Peyer's patch (tissue), 4 donors: ENCODE measurements at places on chromosomes 16 and 17. TPM values are rescaled to one million over a fixed set of nuclear protein-coding genes. Genes with fewer than 3 reads are reported as not detected.
A peak's percentile ranks its signal among the peaks of the same experiment; 100 is the strongest.

The PHAF1 gene
- 18.2 TPM for total RNA-seq

The HOXB5 gene
- total RNA-seq, result 22.5 TPM

GRCh38 chr16:54987081-54987480, 56.4 kb downstream of the IRX5 start:
- no peak overlapping the region for H3K27ac ChIP-seq
- no peaks in the 10 kb centered on the region for H3K27me3 ChIP-seq
- H3K4me3 ChIP-seq, result no peak overlapping the region
- DNase-seq, result no peak
- H3K36me3 ChIP-seq, result no peaks in the 10 kb centered on the region

- peak; percentile 97 for DNase-seq
- H3K27me3 ChIP-seq, result no peaks in the 10 kb centered on the region
- peak overlapping the region; percentile 79 for H3K4me3 ChIP-seq
- no peaks in the 10 kb centered on the region for H3K36me3 ChIP-seq
Measured at GRCh38 chr17:78360371-78361224, 721 bp upstream of the SOCS3 start.

- no peaks in the 10 kb centered on the region for H3K4me1 ChIP-seq
- no peaks in the 10 kb centered on the region for H3K27me3 ChIP-seq
- DNase-seq, result no peak
- no peaks in the 10 kb centered on the region for H3K36me3 ChIP-seq
- no peak overlapping the region for H3K27ac ChIP-seq
Measured at GRCh38 chr17:49487183-49487582, 7.9 kb upstream of the NGFR start.

DNA sequence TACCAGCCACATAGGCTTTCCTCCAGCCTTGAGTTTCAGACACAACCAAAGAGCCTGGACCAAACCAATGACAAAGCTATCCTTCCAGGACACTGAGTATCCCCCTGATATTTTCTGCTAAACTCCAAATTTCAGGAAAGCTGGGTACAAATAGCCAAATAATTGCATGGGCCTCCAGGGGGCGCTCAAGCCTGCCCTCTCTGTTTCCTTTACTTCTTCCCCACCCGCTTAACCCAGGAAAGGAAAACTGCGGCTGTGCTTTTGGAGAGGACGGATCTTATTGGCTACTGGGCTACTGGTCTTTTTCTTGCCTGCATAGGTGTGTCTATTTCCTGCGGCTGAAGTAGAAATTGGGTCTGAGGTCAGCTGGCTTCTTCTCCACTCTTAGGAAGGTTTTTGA, 30.1 kb downstream of the GNGT2 start:
- no peaks in the 10 kb centered on the region for H3K36me3 ChIP-seq
- H3K4me1 ChIP-seq, result no peaks in the 10 kb centered on the region
- no peaks in the 10 kb centered on the region for H3K27me3 ChIP-seq

GRCh38 chr16:16093628-16094332, 129.5 kb downstream of the ABCC6 start:
- no peak overlapping the region for H3K27ac ChIP-seq
- peaks cover 29% of the 10 kb centered on the region for H3K36me3 ChIP-seq
- DNase-seq, result no peak
- H3K4me3 ChIP-seq, result no peak overlapping the region

DNA sequence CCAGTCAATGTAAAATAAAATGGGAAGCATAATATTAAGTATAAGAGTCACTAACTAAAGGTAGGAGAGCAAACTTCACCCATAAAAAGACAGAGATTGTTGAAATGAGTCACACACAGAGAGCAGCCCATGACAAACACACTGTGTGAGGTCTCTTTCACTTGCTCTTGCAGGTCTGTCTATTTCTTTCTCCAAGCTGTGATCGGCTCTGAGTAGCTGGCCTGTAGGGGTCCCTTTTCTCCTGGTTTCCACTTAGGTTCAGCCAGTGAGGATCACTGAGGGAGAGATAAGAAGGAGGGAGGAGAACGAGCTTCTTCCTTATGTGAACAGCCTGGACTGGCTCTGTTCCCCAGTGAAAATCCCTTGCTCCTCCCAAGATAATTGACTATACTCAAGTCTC, 133.7 kb upstream of the HS3ST3A1 start:
- H3K4me3 ChIP-seq, result no peak overlapping the region
- no peaks in the 10 kb centered on the region for H3K4me1 ChIP-seq
- H3K36me3 ChIP-seq, result no peaks in the 10 kb centered on the region

DNA sequence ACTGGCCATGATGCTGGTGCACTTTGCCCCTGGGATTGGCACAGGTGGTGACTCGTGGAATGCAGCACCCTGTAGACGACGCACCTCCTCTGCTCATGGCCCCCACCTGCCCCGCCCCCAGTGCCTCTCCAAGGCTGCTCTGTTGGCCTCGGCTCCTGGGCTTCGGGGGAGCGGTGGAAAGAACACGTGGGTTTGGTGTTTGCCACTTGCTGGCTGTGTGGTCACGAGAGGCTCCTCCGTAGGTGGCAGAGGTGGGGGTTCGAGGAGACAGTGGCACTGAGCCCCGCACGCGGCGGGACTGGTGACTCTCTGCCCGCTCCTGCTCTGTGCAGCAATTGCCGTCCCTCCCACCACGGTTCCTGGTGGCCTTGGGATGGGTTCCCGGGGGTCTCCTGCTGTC, 82.8 kb upstream of the ZNF750 start:
- H3K4me3 ChIP-seq, result no peak overlapping the region
- H3K27ac ChIP-seq, result no peak overlapping the region
- DNase-seq, result peak; percentile 59
- H3K36me3 ChIP-seq, result peaks cover 34% of the 10 kb centered on the region

- H3K36me3 ChIP-seq, result no peaks in the 10 kb centered on the region
- H3K4me1 ChIP-seq, result no peaks in the 10 kb centered on the region
- DNase-seq, result no peak
- no peak overlapping the region for H3K27ac ChIP-seq
- H3K4me3 ChIP-seq, result no peak overlapping the region
Measured at GRCh38 chr16:76532188-76532973, 255.2 kb downstream of the CNTNAP4 start.

The TEX14 gene
- total RNA-seq, result not detected

The ZNF200 gene
- 8.6 TPM for total RNA-seq

DNA sequence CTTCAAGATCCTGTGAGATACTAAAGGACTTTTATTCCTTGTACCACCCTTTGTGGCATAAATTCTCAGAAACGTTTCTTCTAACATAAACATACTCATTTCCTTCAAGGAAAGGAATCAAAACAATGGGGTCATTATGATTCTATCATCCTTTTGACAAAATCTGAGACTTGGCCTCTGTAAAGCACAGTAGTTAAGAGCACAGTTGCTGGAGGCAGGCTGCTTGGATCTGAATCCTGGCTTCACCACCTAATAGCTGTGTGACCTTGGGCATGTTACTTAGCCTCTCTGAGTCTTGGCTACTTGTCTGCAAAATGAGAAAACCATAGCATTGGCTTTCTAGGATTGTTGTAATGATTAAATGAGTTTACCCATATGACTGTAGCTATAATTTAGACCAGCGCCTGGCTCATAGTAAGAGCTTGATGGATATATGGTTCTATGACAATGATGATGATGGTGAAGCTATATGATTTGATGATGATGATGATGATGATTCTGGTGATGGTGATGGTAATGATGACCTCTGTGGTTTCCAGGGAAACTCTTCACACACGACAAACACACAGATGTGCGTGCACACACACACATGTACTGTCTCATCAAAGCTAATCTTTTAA, 6.1 kb upstream of the KRT31 start:
- H3K4me3 ChIP-seq, result no peak overlapping the region
- H3K36me3 ChIP-seq, result no peaks in the 10 kb centered on the region
- H3K27me3 ChIP-seq, result no peaks in the 10 kb centered on the region
- H3K27ac ChIP-seq, result no peak overlapping the region
- H3K4me1 ChIP-seq, result no peaks in the 10 kb centered on the region
- DNase-seq, result no peak

DNA sequence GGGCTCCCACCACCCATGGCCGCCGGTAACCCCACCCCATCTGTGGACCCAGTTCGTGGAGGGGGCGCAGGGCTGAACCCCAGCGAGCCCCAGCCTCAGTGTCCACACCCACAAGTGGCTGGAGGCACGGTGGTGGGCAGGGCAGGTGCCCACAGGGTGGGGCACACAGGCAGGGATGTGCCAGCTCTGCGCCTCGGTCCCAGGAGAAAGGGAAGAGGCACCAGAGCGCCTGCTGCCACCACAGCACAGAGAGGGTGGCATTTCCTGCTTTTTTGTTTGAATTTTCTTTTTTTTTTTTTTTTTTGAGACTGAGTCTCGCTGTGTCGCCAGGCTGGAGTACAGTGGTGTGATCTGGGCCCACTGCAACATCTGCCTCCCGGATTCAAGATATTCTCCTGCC, 19.0 kb downstream of the ZFPM1 start:
- no peak overlapping the region for H3K4me3 ChIP-seq
- no peak for DNase-seq
- H3K36me3 ChIP-seq, result no peaks in the 10 kb centered on the region
- H3K27me3 ChIP-seq, result no peaks in the 10 kb centered on the region
- peak overlapping the region; percentile 5 for H3K27ac ChIP-seq
- no peaks in the 10 kb centered on the region for H3K4me1 ChIP-seq

DNA sequence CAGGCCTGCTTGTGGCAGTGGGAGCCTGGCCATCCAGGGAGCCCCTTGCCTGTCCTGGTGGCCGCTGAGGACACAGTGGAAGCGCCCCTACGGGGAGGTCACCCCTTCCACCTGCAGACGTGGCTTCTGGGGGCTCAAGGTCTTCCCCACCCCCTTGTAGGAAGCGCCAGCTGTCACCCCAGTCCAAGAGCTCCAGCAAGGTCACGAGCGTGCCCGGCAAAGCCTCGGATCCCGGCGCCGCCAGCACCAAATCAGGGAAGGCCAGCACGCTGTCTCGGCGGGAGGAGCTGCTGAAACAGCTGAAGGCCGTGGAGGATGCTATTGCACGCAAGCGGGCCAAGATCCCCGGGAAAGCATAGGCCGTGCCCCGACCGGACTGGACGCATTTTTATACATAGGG, 7.4 kb upstream of the IL17C start:
- no peak overlapping the region for H3K4me3 ChIP-seq
- peaks cover 19% of the 10 kb centered on the region for H3K4me1 ChIP-seq
- no peaks in the 10 kb centered on the region for H3K27me3 ChIP-seq
- no peak for DNase-seq
- no peak overlapping the region for H3K27ac ChIP-seq

GRCh38 chr17:79075861-79076406, 1.3 kb downstream of the ENGASE start:
- H3K27ac ChIP-seq, result peak overlapping the region; percentile 85
- peak overlapping the region; percentile 93 for H3K4me3 ChIP-seq
- no peaks in the 10 kb centered on the region for H3K36me3 ChIP-seq
- peaks cover 12% of the 10 kb centered on the region for H3K4me1 ChIP-seq

- peaks cover 5% of the 10 kb centered on the region for H3K36me3 ChIP-seq
- DNase-seq, result no peak
- H3K4me3 ChIP-seq, result no peak overlapping the region
- no peaks in the 10 kb centered on the region for H3K27me3 ChIP-seq
Measured at GRCh38 chr16:87960852-87961251, 9.6 kb downstream of the BANP start.

The PRSS21 gene
- total RNA-seq, result not detected
